Fibroblast of skin of right biceps (primary cell): ENCODE measurements at places on chromosomes 3 and 15.
A peak's percentile ranks its signal among the peaks of the same experiment; 100 is the strongest.

DNA sequence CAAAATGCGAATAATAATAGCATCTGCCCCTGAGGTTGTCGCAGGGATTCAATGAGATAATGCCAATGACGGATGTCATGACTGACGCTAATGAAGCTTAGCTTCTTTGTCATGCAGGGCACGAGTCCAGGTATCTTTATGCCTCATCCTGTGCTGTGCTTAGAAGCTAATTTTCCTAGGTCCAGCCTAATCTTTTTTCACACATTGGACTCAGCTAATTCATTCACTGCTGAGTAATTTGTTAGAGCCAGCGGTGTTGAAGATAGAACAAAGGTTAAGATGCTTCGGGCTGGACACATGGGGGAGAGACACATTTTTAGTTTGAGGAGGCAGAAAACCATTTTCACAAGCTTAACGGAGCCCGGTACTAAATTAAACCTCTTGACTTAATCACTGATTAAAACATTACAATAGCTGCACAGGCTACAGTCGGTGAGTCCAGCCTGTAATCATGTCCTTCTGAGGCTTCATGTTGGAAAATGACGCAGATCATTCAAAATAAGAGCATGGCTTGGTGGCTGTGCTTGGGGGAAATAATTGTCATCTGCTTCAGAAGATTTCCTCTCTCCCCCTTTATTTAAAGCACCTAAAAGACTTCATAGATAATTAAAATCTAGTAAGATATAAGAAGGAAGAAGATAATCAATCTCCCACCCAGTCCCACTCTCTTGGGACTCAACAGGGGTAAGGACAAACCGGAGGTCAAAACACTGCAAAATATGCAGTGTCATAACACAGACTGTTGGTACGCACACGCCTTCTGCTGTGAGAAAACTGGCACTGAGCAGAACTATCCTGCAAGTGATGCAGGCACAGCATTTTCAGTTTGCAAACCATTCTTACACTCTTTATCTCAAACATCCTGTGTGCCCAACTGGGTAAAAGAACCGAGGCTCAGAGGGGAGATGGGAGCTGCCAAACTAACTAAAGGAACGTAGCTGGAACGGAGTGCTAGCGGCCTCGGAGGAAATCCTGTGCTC, 3.3 kb upstream of the CCDC174 start:
- no peak for DNase-seq

GRCh38 chr3:136546720-136547119, 205.5 kb downstream of the STAG1 start:
- peak; percentile 20 for DNase-seq

DNA sequence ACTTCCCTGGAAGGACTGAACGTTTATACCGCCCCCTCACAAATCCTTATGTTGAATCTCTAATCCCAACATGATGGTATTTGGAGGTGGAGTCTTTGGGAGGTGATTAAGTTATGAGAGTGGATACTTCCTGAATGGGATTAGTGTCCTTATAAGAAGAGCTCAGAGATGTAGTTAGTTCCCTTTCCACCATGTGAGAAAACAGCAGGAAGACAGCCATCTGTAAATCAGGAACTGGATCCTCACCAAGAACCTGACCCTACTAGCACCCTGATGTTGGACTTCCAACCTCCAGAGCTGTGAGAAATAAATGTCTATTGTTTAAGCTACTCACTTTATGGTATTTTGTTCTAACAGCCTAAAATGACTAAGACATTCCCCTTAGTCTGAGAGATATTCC, 33.3 kb upstream of the SACM1L start:
- DNase-seq, result peak; percentile 38

- no peak for DNase-seq
These were observed 30.7 kb upstream of the EIF1B start for GRCh38 chr3:40278791-40279190.

DNA sequence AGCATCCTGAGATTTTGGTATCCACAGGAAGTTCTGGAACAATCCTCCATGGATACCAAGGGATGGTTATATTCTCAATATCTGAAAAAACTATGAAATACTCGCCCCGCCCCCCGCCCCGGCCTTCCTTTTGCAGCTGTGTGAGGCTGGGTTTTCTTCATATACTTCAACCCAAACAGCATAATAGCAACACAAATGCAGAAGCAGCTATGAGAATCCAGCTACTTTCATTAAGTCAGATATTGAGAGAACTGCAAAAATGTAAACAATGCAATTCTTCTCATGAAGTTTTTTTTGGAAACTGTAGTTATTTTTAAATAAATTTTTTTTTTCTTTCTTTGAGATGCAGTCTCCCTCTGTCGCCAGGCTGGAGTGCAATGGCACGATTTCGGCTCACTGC, 10.9 kb upstream of the IDH2 start:
- no peak for DNase-seq
